ELF-1 (cell line): ENCODE measurements at places on chromosomes 16 and 17.

DNA sequence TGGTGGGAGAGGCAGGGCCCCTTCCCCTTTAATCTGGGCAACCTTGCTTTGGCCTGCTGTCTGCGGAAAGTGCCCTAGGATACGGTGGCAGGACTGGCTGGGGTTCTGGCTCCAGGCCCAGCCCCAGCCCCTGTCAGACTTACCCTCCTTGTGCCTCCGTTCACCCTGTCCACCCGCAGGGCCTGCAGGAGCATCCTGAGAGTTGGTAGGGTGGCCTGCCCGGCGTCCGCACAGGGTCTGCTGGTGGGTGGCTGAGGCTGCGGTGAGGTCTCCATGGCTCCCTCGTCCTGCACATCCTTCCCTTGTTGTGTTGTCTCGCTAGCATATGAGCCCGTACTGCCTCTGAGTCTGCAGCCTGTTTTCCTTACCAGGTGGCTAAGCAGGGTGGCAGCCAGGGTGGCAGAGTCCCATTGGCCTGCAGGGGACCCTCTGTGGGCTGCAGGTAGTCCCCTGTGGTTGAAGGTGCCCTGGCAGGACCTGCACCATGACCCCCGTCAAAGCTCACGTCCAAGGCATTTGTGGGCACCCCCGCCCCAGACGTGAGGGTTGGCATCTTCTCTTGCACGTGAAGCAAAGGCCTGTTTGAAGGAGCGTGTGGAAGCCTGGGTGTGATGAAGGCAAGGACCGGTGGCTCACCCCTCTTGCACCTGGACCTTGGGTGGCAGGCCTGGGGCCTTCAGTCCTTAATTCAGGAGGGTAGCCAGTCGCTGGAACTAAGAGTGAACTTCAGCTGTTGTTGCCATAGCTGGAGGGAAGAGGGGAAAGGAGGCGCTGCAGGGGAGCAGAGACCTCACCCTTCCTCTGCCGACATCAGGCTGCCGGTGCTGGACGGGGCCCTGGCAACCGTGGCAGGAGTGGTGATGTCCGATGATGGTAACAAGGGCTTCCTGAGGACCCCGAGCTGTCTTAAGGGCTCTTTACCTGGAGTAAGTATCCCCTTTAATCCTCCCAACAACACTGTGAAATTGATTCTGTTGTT is 293.7 kb downstream of the SEC14L1 start:
- DNase-seq, result no peak

DNA sequence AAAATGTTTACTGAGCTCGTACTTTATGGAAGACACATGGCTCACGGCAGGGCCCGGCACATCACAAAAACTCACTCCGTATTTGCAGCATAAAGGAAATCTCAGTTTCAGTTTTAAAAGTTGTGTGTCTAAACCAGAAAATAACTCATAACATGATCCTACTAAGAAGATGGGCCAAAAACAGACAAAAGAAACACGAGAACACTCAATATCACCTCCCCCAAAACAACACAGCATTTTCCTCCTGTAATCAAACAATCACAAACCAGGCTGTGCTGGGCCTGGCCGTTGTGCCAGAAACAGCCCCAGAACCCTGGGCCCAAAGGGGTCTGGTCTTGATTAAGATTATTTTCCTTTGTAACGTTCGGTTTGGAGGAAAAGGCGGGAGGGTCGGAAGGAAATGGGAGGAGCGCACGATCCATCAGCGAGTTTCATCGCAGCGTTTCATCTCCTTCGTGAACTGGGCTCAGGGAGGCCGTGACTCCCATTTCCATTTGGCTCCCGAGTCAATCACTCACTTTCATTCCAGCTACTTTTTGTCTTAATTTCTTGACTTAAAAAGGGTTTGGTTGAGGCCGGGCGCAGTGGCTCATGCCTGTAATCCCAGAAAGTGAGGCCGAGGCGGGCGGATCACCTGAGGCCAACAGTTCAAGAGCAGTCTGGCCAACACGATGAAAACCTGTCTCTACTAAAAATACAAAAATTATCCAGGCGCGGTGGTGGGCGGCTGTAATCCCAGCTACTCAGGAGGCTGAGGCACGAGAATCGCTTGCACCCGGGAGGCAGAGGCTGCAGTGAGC is 61.4 kb downstream of the NXN start:
- DNase-seq, result no peak

DNA sequence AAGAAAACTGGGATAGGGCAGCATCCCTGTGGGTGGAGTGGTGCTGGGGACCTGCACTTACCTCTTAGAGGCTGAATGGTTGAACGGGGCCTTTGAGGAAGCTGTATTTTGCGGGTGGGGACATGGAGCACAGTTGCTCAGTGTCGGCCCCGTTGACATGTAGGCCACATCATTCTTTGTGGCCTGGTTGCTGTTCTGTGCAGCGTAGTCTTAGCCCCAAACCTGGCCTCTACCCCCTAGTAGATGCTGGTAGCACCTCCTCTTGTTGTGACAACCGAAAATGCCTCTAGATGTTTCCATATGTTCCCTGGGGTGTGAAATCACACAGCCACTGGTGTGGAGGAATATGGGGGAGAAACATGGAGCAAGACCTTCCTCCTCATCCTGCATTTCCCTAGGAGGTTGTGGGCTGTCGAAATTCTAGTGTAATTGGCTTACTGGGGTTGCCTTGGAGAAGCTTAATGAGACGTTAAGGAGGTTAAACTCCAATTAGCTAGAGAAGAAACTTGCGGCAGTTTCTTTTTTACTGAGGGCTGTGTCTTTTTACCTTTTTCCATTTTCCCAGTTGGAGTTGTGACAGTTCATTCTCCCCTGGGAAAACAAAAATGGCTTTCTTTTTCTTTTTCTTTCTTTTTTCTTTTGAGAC is 9.4 kb downstream of the ABCC1 start:
- no peak for DNase-seq

- no peak for DNase-seq
These were observed 561.6 kb upstream of the CDH8 start for GRCh38 chr16:62597875-62598274.

- no peak for DNase-seq
These were observed 93.6 kb downstream of the ABCA8 start for GRCh38 chr17:68861602-68862001.

DNA sequence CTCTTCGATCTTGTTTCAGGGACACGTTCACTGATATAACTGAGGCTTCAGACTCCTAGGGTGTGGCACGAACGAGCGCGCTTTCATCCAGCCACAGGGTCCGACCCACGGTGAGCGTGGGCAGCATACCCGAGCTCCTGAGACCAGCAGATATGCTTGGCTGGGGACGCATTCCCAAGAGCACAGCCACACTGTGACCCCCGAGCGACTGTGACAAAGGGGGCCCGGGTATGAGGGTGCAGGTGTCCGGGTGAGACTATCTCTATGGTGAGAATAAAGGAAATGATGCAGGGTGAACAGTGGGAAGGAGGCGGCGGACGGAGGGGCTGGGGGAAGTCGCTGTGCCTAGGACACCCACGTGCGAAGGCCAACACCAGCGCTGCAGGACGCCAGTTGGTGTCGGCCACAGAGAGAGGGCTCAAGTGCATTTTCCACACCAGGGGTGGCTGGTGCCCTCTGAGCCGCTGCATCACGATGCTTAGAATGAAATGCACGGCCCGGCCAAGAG is 17.6 kb downstream of the RPH3AL start:
- DNase-seq, result no peak

DNA sequence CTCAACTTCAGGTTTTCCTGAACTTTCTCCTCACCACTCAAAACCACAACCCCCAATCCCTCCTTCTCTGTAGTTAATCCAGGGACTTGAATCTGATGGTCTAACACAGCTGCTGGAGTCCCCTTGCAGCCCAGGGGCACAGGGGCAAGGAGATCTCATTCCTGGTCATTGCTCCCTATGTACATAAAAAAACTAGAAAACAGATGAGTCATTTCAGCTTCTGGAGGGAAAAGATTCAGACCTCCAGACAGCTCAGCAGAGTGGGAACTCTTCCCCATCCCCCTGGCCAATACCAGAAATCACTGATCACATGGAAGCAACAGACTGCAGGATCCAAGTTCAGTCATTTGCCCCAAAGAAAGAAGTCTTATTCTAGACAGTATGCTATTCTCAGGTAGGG is 62.1 kb downstream of the DYNLRB2 start:
- no peak for DNase-seq
